ENCODE measurements at places on chromosomes 11 and 22.

DNA sequence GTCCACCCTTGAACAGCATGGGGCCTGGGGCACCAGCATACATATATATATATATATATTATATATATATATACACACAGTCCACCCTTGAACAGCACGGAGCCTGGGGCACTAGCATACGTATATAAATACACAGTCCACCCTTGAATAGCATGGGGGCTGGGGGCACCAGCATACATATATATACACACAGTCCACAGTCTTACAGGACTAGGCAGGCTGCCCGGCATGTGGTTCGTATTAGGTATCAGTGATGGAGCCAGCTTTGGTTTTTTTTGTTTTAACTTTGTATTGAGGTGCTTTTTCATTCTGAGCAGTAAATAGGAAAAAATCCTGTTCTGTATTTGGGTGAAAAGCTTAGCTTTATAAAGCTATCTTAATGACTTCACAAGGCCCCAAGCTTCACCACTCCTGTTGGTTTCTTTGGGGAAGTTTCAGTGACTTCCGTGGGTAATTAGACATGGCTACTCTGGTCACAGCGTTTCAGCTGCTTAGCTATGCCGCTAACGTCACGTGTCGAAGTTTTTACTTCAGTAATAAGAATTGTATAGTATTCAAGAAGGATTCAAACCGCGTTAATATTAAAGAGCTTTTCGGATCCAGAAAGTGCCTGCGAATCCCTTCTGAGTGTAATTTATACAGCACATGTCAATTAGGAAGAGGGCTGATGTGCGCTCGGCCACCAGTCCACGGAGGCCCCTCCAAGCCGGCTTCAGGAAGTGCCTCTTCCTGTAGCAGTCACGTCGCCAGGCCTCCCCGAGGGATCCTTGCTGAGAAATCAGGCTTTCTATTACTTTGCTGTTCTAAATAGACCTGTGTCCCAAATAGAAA lies 179.7 kb downstream of the TBC1D22A start:
- no peak for DNase-seq

- no peak for DNase-seq
Observed at GRCh38 chr11:134647066-134647743, 235.2 kb upstream of the B3GAT1 start.

DNA sequence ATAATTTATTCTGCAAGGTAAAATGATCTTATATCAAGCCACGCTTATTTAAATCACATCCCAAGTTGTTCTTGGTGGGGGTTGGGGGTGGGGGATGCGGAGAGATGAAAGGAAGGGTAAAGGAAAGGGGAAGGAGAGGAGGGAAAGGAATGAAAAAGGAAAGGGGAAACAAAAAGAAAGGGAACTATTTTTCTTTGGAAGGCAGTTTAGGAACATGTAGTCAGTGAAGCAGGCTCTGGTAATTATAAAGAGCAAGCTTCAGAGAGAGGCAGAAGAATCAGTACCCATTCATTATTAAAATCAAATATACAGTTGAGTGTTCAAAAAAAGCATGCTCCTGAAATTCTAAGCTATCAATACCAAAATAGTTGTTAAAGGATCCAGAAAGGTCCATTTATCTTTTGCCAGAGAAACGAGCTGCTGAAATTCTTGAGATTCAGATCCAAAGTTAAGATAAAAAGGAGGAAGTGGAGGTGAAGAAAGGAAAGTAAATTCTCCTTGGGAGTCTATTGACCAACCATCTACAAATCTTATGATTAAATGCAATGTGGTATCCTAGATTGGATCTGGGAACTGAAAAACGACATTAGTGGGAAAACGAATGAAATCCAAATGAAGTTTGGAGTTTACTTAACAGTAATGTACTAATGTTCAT lies 107.4 kb downstream of the SGSM3 start:
- DNase-seq: no peak

- no peak for DNase-seq
Observed at GRCh38 chr22:50569896-50570535, 7.3 kb upstream of the SYCE3 start.

- no peak for DNase-seq
Observed at GRCh38 chr22:24380220-24380904, 47.0 kb upstream of the ADORA2A start.

DNA sequence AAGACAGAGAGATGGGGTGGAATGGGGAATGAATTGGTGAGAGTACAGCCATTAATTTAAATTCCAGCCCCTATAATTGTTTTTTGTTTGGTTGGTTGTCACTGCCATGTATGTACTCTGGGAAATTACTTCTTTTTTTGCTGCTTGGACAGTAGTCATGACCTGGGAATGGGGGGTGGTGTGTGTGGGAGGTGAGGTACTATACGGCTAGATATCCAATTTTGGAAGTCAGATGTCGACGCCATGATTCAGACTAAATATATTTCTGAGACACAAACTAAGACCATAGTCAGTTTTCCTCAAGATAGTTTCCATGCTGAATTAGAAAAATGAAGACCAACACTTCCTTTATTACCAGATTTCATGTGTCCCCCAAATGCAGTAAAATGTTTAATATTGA lies 7.4 kb upstream of the BDNF start:
- no peak for DNase-seq

DNA sequence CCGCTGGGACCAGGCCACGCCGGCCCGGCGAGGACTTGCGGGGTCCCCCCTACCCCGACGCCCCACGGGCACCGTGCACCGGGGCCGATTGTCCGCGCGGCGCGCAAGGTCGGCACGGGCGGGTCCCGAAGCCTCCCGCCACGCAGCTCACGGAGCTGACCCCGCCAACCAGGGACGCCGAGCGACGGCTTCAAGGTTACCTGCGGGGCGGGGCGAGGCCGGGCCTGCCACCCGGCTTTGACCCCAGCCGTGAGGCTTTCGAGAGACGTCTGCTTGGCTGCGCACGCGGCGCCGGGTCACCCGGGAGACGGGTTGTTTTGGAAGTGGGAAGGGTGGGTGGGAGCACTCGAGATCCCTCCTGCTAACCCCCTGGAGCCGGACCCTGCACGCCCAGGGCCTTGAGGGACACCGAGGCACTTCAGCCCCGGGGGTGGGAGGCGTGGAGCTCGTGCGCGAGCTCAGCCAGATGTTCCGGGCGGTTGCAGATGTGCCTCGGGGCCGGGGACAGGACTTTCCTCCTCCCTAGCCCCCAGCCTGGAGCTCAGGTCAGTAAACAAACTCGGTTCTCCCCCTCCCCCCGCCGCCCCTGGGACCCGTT lies 3.2 kb upstream of the WNT11 start:
- peak; percentile 69 for DNase-seq

Measured in adrenal gland (tissue), 19 donors.